Activated CD8-positive, alpha-beta memory T cell treated with anti-CD3 and anti-CD28 coated beads for 1 hour (primary cell): ENCODE measurements at places on chromosomes 3 and 15.

GRCh38 chr15:56871867-56872266 is 46.6 kb upstream of the TCF12 start:
- DNase-seq, result no peak

GRCh38 chr15:75163150-75163564 is 38.5 kb upstream of the C15orf39 start:
- DNase-seq, result no peak

GRCh38 chr3:127667119-127667681 is 5.6 kb upstream of the ABTB1 start:
- no peak for DNase-seq

DNA sequence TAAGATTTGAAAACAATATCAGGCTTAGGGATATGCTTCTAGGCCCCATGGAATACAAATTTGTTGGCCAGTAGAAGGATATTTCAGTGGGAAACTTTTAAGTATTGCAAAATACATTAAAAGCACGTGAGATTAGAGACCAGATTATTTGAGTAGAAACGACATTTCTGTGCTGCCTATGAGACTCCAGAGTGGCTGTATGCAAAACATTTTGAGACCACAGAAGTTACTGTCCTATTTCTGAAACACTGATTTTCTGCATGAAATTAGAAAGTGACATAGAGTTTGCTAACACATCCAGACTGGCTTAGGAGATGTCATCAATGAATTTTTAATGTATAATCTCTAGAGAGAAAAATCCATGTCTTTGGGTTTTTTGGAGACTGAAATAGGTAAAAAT is 99.8 kb downstream of the KCNH8 start:
- no peak for DNase-seq

GRCh38 chr3:123151251-123151705 is 50.5 kb upstream of the SEC22A start:
- DNase-seq, result no peak

GRCh38 chr3:156038869-156039268 is 81.5 kb upstream of the KCNAB1 start:
- no peak for DNase-seq

DNA sequence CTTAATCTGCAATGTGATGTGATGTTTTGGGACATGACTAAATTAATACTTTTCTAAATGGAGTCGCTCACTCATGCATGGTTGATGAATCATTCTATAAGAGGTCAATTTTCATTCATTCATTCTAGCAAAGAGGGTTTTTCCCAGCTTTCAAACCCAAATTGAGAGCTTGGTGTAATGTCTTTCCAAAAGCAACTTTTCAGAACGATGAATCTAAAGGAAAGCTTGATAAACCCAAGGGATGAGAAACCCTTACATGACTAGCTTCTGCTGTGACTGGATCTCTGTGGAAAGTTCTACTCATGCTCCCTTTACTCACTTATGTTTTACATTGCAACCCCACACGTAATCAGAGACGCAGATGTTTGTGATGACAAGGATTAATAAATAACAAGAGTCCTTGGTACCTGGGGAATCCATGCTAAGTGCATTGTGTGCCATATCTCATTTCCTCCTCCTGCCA is 47.7 kb downstream of the PDZRN3 start:
- no peak for DNase-seq
